ENCODE measurements at places on chromosomes 6 and 20.

DNA sequence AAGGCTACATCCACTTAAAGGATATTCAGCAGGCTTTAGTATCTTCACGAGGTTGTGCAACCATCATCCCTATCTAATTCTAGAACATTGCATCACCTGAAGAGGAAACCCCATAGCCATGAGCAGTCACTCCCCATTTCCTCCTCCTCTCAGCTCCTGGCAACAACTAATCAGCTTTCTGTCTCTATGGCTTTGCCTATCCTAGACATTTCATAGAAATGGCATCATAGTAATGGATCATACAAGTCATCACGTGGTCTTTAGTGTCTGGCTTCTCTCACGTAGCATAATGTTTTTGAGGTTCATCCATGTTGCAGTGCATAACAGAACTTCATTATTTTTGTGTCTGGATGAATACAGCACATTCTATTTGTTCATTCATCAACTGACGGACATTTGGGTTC is 20.5 kb downstream of the SNAI1 start:
- DNase-seq, result no peak

DNA sequence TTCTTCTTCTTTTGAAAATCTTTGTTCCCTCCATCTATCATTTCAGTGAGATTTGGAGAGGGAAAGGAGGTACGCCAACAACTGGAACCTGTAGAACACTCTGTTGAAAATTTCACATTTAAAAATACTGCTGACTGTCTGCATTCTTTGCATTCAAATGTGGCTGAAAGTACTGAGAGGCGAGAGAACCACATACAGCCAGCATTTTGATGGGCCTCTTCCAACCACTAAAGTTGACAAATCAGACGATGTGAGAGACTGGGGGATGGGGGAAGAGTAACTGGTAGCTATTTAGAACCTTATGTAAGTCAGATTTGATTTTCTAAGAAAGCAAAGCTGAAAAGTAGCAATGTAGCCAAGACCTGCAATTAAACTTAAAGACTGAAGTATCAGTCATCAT is 77.5 kb downstream of the FKBP5 start:
- DNase-seq, result no peak

DNA sequence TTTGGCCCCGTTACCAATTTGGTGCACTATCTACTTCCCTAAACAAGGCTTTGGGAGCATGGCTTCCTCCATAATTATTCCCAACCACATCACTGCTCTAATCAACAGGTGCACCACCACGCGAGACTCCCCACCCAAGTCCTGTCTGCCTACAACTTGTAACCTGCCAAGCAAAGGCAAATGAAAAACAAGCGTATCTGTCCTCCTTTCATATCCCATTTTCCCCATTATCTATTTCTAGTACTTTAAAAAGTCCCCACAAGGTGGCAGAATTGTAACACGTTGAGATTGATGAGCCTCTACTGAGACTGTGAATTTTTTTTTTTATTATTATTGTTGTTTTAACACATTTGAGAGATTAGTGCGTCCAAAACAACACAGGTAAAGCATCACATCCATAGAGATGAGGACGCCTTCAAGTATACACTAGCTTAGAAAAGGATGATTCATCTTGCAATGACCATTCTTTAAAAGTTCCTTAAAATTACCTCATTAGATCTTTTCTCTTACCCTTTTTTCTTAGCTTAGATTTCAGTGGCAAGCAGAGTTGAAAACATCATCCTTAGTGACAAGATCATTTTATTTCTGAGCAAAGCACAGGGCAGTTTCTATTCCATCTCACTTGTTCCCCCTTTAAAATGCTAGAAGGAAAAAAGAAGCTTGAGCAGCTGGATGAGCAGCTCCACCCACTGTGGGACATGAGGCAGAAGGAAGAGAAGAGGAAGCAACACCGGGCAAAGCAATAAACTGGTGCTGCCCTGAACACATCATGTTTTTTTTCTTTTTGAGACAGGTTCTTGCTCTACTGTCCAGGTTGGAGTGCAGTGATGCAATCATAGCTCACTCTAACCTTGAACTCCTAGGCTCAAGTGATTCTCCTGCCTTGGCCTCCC is 210.8 kb downstream of the ARHGAP18 start:
- no peak for DNase-seq

DNA sequence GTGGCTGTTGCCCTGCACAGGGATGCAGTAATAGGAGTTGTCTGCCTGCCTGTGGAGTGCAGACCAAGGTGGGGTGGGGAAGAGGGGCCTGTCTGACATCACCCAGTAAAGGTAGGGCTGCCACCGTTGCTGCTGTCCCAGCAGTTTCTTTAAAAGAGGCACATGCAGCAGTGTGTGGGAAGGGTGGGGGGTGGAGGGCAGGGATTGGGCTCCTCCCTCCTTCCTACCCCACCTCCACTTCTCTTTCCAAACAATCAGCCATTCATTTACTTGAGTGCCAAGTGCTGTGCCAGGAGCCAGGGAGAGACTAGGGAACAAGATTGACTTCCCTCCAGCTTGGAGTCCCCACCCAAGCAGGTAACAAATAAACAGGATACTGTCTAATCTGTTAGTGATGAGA is 66.8 kb upstream of the MYL9 start:
- DNase-seq, result no peak

- no peak for DNase-seq
Observed at GRCh38 chr20:53048387-53048786, 76.2 kb downstream of the TSHZ2 start.

- DNase-seq, result no peak
Observed at GRCh38 chr6:157921685-157922367, 59.8 kb upstream of the SYNJ2 start.
